Stimulated activated CD8-positive, alpha-beta memory T cell treated with anti-CD3 and anti-CD28 coated beads, Interleukin-4, amount 100 ng/mL, for 4 hours (primary cell): ENCODE measurements at places on chromosomes 2 and 18.

GRCh38 chr2:185793532-185794345 is 55.1 kb downstream of the FSIP2 start:
- DNase-seq: no peak

DNA sequence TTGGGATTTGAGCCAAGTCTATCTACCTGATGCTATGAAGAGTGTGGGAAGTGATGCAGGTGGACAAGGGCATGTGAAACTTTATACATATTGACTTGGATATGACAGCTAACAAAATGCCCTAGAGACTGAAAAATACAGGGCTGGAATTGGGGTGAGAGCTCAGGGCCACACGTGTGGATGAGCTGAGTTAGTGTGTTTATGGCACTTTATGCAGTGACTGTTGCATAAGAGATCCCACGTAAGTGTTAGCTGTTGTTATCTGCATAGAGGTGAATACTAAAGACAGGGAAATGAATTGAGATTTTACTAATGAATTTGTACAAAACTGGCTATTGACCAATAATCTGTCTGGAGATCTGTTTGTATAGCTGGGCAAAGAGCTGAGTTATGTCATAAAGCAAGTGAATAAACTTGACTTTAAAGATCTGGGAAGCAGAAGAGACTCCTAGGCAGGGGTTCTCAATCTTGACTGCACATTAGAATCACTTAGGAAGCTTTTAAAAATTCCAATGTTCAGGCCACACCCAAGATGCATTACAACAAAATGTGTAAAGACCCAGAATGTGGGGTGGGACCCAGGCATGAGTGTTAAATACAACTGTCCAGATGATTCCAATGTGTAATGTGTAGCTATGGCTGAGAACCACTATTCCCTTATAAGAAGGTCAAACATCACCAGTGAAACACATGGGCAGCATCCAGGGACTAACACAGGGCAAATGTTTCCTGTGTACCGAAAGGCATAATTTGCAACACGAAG is 74.2 kb upstream of the STK17B start:
- no peak for DNase-seq

DNA sequence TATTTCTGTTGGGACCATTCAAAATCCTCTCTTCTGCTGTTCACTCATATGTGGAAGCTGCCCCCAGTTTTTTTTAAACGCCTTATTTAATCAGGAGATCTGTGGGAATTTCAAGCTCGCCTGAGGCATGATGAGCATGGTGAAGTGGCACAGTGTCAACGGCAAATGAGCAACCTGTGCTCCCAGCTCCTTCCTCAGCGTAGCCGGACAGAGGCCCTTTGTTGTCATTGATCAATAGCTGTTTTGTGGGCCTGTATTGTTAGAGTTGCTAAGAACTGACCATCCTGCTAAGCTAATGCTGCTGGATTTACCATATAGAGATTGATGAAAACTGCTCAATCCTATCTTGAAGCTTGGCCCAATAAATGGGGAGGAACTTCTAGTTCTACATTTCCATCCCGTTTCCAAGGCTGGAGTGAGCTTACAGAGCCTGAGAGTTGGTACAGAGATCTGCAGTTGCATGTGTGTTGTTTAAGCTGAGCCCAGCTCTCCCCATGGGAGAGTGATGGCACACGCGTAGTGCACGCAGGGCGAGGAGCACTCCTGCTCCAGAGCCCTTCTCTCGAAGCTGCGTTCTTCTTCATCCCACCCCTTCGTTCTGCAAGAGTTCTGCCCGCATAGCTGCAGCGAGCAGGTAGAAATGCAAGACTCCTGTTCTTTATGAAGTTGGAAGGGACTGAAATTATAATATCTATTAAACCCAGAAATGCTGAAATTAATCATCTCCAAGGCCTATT is 108.8 kb downstream of the RTN4 start:
- DNase-seq: no peak

DNA sequence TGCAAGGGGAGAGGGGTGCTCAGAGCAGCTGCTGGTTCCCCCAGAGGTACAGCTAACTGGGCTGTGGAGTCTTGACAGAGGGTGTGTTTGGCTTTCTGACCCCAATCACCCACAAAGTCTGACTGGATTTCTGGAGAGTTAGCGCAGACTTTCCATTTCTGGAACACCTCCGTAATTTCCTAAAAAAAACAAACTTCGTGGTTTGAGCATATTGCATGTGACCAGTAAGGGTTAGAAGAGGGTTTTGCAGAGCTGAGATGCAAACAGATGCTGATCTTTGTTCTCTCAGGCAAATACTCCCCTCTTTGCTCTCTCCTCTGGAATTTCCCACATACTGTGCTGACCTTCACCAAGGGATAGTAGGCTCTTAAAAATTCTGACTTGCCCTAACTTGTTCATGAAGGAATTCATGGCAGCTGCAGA is 44.5 kb upstream of the TMEM247 start:
- no peak for DNase-seq
